ENCODE measurements at places on chromosomes 7 and 10.
A peak's percentile ranks its signal among the peaks of the same experiment; 100 is the strongest.

GRCh38 chr10:30751678-30752331 is 122.3 kb upstream of the LYZL2 start:
- peak; percentile 70 for DNase-seq

DNA sequence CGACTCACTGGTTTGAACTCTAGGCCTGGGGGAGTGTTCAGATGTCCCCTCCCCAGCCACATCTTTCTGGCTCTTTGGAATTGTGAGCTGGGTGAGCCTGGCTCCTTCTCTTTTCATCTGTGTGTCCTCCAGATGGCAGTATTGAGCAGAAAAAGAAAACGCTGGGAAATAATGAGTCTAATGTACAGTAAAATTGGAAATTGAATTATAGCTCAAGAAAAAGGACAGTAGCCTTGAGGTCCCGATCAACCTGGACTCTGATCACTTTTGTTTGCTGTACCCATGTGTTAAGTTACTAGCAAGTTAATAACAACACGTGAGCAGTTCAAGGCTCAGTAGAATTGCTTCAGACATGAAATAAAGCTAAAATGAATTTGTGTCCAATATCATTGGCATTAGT is 77.9 kb downstream of the SNX10 start:
- peak; percentile 2 for DNase-seq

DNA sequence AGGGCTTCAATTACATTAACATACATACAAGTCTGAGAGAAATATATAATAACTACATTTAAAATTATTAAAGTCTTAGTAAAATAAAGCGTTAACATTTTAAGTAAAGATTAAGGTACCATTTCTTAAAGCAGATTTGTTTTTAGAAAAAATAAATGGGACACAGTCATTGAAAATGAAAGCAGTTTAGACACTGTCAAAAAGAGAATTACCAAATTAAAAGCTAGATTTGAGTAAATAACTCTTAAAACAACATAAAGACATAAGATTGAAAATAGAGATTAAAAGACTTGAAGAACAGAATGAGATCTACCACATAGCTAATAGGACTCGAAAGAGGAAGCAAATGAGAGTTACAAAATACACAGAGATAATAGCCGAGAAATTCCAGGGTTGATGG is 562.2 kb upstream of the FOXK1 start:
- no peak for DNase-seq

DNA sequence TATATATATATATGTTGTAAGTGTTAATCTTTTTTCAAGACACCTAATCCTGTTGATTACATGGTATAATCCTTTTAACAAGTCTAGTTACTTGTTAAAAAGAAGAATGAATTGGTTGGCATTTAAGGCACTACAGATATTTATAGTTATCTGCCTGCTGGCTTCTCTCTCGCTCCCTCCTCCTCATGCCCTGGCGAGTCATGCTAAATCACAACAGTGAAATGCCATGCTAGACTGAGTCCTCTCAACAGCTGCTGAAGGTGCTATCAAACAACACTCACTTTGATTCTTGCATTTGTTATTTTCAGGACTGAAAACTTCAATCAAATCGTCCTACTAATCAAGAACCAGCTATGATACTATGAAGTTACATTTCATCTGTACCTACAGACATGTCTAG is 15.4 kb downstream of the NRAP start:
- DNase-seq, result no peak

DNA sequence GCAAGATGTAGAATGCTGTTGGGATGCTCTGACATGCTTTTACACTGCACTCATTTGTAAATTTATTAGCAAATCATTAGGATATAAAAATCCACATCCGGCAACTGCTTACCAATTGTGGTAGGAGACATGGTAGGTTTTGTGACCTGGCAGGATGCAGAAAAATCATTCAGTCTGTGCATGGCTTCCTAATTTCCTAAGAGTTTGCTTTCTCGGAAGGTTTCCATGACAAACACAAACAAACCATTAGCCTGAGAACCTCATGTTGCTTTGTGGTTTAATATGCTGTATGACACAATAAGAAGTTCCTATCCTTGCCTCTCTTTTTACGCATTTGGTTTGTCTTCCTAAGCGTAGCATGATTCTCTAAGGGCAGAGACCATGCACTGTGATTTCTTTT is 14.7 kb upstream of the LMBR1 start:
- peak; percentile 75 for DNase-seq

Measured in AG09319 (cell line).